ENCODE measurements at places on chromosomes 7 and 10.
A peak's percentile ranks its signal among the peaks of the same experiment; 100 is the strongest.

- DNase-seq: no peak
Measured at GRCh38 chr7:47227762-47228177, 354.1 kb downstream of the TNS3 start.

GRCh38 chr7:78720066-78720465 is 733.4 kb downstream of the MAGI2 start:
- DNase-seq: no peak

DNA sequence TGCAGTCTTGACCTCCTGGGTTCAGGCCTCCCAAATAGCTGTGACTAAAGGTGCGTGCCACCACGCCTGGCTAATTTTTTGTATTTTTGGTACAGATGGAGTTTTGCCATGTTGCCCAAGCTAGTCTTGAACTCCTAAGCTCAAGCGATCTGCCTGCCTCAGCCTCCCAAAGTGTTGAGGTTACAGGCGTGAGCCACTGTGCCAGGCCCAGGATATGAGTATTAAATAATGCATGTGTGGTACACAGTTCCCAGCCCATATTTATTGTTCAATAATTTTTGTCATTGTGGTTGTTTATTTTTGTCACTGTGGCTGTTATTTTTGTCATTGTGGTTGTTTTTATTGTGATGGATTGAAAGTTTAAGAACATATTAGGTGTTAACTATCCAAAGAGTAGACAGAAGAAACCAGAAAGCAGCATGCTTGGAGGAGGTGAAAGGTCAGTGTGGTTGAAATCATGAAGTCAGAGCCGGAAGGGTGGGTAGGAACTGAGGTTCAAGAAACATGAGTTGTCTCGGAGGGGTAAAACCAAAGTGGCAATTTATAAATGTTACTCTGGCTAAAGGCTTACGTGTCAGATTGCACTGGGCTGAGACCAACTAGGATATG is 45.0 kb downstream of the MRC1 start:
- no peak for DNase-seq

GRCh38 chr10:20287586-20287985 is 471.4 kb downstream of the PLXDC2 start:
- no peak for DNase-seq

GRCh38 chr10:97721871-97722780 is 8.6 kb downstream of the MARVELD1 start:
- DNase-seq: no peak

DNA sequence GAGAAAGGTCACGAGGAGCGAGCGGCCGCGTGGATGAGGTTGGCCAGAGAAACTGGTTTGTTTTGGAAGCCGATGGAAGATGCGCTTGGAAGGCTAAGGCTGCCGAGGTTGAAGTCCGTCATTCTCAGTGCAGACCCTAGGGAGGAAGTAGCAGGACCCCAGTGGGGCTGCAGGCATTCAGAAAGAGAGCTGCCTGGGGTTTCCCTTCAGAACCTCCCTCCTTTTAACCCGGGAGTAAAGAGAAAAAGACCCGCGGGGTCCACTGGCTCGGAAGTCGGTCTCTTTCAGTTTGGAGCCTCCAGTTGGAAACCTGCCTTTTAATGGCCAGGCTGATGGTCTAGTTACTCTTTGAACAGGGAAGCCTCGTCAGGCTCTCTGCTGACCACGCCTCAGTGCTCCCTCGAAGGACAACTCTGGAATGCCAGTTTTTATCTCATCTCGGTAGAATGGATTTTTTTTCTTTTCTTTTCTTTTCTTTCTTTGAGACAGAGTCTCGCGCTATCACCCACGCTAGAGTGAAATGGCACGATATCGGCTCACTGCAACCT is 188.6 kb downstream of the CUX1 start:
- no peak for DNase-seq

DNA sequence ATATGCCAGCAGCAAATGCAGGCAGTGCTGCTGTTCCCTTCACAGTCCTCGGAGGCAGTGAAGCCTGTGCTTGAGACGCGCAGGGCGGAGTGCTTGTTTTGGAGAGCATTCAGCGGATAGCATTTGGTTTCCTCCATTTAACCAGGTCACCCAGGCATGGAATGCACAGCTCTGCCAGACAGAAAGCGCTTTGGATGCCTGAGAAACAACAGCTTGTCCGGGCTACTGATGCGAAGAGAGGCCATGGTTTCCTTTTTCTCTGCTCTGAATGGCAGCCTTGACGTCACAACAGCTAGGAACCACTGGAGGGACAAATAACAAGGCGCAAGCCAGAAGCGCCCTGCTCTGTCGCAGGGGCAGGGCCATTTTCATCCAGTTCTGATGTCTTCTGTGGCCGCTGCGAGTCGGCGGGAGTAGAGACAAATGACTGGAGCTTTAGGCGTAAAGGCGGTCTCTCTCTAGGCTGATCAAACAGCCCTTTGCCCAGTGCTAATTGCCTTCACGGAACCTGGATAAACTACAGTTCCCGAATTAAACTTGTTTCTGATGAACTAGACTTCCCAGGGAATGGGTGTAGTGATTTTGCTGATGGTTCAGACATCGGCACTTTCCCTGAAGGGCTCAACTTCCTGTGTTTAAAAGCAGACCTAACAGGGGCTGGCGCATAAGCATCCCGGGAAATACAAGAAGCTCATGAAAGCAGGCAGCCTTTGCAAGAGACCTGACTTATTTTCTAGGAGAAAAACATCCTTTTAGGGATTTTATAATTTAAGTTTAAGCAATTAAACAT is 187.6 kb upstream of the KLF14 start:
- no peak for DNase-seq

- no peak for DNase-seq
Measured at GRCh38 chr7:131219312-131220041, 108.2 kb upstream of the MKLN1 start.

GRCh38 chr10:103635580-103635979 is 142.1 kb downstream of the NEURL1 start:
- no peak for DNase-seq

DNA sequence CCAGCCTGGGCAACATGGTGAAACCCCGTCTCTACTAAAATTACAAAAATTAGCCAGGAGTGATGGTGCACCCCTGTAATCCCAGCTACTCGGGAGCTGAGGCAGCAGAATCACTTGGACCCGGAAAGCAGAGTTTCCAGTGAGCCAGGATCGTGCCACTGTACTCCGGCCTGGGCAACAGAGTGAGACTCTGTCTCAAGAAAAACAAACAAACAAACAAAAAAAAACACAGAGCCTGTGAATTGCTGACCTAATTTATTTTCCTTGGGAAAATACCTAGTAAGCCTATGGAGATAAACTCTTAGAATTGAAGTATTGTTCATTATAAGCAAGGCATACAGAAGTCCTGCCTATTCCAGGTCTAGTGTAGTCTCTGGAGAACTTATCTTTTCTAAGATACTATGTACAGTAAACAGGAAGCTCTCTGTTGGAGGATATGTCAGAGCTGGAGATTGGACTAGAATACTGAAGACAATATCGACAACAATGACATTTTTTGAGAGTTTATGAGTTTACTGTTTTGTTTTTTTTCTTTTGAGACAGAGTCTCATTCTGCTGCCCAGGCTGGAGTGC is 14.9 kb downstream of the GTF2I start:
- no peak for DNase-seq

DNA sequence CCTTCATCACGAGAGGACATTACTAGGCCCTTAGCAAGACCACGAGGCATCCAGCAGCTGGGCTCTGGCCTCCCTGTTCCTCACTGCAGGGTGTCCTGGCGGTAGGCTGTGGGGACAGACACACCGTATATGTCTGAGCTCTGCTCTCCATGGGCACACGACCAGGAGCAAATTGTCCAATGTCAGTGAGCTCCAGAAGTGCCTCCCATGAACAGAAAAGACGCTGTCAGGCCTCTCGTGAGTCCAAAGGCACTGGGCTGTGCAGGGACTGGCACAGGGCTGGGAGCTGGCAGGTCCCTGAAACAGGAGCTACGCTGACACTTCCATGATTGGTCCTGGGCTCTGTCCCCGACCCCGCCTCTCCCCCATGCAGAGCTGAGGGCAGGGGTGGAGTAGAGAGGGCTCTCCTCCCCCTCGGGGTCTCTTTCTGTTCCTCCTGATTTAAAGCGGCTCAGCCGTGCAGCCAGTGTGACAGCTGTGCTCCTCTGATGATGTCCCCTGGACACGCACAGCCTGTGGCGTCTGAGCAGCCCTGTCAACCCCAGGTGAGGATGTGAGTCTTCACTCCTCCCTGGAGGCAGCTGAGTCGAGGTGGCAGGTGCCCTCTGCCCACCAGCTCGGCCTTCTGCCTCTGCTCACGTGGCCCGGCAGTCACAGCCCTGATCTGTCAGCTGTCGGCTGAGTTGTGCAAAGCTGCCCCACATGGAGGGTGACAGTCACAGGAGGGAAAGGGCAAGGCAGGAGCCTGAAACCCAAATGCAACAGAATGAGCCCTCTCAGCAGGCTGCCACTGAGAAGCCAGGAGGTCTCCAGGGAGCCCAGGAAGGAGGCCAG is 13.0 kb downstream of the ANTXRL start:
- DNase-seq: no peak

- no peak for DNase-seq
Measured at GRCh38 chr7:699476-700170, 26.9 kb upstream of the DNAAF5 start.

DNA sequence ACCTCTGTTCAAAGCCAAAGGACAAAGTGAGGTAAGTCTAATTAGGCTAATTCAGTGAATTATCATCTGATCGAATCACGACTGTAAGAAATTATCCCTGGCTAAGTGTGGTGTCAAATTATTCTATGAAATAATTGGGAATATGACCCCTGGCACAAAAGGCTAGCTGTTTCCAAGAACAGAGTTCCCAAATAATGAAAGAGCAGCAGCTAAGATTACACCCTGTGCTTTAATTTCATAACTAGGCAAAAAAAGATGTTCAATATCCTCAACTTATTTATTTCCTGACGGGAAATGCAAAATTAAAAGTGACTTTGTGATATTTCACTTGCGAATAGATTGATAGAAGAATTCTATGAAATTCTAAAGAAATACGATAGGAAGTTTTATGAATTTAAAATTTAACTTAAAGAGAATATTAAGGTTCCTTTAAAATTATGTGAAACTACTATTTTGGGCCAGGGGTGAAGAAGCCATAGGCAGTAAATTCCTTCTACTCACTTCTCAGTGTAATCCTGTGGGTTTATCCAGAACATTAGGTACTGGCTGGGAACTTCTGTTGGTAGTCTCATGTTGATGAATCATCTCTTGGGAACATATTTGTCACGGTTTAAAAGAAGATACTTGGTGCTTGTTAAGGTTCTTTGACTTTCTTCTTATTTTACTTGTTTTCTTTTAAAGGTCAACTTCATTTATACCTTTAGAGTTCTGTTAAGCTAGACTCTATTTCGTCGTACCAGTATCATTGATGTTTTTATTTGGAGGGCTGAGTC is 148.5 kb downstream of the POLR1F start:
- no peak for DNase-seq

GRCh38 chr7:99623091-99623693 is 6.4 kb downstream of the ZSCAN25 start:
- DNase-seq: peak; percentile 42

DNA sequence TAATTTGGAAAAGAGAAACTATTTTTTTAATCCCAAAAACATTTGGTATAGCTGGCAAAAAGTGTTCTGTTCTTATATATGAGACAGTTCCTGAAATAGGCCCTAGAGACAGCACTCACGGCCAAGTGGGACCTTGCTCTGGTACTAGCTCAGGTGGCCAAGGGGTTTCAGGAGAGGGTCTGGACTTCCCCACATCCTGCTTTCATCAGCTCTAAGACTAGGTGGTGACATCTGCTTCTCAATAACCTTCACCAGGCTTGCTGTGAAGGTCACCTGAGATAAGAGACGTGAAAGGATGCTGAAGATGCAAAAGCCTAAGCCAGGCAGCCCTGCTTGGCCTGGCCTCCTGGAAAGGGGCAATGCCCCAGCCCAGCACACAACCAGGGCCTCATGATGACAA is 40.6 kb downstream of the RBM28 start:
- no peak for DNase-seq

All from stimulated activated CD8-positive, alpha-beta memory T cell treated with anti-CD3 and anti-CD28 coated beads, Interleukin-15, amount 100 ng/mL, for 48 hours (primary cell).